HCEC 1CT (cell line): ENCODE measurements at places on chromosomes 3 and 15.

GRCh38 chr3:67349551-67350174 is 304.7 kb downstream of the SUCLG2 start:
- peak; percentile 72 for DNase-seq

DNA sequence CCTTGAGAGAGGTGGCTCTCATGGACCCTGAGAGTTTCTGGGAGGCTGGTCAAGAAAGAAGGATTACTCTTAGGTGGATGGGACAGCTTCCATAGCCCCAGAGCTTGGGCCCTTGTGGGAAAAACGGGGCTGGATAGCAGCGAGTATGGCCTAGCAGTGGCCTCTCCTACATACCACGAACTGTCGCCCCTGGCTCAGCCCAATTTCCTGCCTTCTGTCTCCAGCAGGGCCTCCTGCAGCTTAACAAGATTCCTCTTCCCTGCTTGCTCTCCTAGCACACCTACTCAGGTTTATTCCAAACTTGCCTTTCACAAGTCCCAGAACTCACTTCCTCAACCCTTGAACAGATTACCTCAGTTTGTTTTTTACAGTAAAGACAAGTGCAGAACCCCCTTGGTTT is 139.7 kb upstream of the TPM1 start:
- DNase-seq, result no peak

GRCh38 chr3:177401375-177401774 is 204.1 kb upstream of the TBL1XR1 start:
- no peak for DNase-seq

GRCh38 chr3:111616417-111617105 is 21.4 kb upstream of the ZBED2 start:
- DNase-seq, result peak; percentile 13

DNA sequence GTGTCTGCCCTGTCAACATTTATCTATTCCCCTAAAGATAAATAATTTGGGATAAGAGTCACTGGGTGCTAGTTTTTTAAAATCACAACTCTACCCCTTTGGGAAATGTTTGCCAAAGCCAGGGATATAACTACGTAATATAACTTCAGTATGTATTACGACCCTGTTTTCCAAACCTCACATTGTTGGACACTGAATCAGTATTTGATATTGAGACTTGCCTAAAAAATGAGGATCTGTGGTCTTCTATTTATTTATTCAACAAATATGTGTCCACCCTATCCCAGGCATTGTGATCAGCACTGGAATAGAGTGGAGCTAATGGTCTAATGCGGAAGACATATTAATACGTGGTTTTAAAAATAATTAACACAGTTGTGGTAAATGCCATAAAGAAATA is 4.5 kb upstream of the MGA start:
- DNase-seq, result peak; percentile 77

DNA sequence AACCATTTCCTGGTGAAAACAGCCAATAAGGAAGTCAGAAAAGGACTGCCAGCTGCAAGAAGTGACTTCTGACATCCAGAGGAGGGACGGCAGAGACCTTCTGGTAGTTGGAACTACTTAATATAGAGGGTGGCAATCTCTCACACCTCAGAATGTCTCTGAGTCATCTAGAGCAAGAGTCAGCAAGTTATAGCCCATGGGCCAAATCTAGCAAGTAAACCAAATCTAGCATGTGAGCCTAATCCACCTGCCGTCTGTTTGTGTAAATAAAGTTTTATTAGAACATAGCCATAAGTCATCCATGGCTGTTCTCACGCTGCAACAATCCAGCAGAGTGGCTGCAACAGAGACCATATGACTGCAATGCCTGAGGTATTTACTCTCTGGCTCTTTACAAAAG is 160.5 kb upstream of the NR2E3 start:
- no peak for DNase-seq

DNA sequence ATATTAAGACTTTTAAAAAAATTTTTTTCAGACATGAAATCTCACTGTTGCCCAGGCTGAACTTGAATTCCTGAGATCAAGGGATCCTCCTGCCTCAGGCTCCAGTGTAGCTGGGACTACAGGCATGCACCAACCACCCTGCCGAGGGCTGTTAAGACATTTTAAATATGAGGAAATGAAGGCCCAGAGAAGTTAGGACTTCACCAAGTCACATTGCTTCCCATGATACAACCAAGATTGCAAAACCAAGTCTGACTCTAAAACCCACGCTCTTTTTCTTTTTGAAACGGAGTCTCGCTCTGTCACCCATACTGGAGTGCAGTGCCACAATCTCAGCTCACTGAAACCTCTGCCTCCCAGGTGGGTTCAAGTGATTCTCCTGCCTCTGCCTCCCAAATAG is 28.0 kb downstream of the PTPN9 start:
- DNase-seq, result no peak

- no peak for DNase-seq
These were observed 62.2 kb upstream of the SEC61A1 start for GRCh38 chr3:127990051-127990450.

- DNase-seq, result peak; percentile 18
These were observed 326.6 kb downstream of the ARPP21 start for GRCh38 chr3:35965908-35966307.

DNA sequence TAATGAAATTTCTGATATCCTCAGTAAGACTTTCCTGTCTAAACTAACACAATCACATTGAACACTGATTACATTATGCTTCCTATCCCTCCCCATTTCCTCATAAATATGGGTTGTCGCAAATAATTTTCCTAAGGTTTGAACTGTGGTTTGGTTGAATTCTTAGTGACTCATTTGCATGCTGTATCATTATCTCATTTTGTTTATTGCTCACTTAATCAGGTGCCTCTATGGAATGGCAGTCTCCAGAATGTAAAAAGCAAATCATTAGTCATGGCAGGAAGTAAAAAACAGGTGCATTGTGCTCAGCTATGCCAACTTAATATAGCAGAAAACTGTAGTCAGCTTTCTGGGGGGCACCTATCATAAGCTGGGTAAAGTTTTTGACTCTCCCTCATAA is 216.0 kb upstream of the ZBTB20 start:
- DNase-seq, result peak; percentile 6

GRCh38 chr3:158470944-158471638 is 99.9 kb upstream of the MLF1 start:
- DNase-seq, result peak; percentile 33

DNA sequence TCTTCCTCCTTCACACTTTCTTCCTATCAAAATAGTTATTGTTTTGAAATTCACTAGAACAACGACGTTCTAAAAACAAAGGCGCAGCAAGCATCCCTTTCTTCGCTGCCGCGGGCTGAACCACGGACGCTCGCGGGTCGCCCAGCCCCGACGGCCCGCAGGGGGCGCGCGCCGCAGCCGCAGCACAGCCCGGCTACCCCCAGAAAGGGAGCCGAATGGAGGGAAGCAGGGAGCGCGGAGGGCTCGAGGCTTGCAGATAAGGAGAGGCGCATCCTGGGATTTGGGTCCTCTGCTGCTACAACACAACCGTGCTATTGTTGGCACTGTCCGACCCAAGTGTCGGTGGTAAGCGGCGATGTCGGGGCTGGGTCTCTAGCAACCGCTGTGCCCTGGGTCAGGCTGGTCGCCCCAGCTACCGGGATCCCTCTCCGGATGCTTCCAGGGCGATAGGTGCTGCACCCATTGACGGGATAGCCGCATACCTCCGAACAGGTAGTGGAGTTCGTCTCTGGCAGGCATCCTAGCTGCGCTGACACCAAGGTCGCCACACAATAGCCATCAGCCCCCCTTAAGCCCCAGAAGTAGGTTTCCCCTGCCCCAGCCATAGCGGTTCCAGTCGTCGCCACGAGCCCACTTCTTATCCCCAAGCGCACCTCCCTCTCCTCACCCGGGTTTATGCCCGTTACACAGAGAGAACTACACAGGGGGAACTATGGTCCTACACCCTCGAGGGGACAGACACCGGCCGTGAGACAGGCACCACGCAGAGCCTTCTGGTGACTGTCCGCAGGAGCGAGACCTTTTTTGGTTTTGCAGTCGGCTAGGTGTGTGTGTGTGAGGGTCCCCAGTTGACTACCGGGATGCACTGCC is 6.0 kb downstream of the ONECUT1 start:
- DNase-seq, result no peak
